Right lung (tissue), 10 donors: ENCODE measurements at places on chromosomes 2 and 18.

DNA sequence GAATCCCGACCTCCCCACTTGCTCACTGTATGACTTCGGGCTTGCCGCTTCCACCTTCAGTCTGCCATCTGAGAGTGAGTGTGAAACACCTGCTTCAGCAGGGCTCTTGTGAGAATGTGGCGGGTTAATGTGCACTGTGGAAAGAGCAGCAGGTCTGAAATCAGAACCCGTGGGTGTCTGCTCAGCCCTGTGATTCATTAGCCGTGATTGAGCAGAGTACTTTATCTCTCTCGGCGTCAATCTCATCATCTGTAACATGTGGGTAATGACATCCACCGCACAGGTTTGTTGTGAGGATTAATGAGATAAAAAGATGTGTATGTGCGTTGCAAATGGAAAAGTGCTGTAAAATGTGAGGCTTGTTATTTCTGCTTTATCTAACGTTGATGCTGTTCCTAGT lies 128.6 kb downstream of the LRATD1 start:
- DNase-seq: no peak

DNA sequence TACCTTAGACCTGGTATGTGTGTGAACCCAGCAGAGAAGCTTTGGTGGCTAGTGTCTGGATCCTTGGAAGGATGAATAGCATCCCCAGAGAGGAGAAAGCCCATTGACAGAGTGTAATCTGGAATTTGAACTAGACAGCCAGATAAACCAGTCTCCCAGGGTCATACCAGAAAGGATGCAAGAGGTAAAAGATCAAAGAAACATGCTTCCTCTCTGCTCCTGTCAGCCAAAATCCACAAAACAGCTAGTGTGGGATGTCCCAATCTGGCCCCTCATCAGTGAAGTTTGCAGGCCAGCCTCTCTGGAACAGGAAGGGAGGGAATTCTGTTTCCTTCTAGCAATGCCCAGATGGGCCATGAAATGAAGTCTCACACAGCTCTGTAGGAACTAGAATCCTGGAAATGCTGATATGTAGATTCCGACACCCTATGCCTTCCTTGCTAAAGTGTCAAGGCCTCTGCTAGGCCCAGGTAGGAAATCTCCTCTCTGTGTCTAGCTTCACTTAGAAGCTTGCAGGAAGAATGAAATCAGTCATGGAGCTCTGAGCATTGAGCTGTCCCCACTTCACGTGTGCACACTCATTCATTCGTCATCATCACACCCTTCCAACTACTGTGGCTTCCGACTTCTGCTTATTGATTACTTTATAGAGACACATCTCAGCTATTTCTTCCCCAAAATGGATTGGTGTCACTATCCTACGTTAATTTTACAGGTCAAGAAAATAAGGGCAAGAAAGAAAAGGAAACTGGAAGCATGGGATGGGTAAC lies 38.0 kb downstream of the EVA1A start:
- DNase-seq: no peak

GRCh38 chr18:26920644-26921043 lies 55.1 kb upstream of the AQP4 start:
- no peak for DNase-seq

DNA sequence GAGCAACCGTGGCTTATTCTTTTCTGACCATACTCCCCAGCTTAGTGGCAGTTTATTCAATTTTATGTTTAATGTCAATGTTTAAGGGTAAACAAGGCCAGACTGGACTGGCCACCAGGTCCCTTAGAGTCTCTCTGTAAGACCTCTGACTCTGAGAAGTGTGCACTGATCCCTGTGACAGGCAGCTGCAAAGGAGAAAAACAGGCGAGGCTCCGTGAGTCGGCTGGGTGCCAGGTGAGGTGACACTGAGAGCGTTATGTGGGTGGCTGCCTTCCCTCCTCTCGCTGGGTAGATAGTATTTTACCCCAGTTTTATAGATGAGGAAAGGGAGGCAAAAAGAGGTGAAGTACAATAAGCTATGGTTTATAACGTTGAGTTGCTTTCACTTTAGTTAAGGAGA lies 139.4 kb upstream of the HDAC4 start:
- no peak for DNase-seq

- DNase-seq: no peak
Measured at GRCh38 chr18:59142274-59142673, 2.6 kb downstream of the SEC11C start.

GRCh38 chr2:237558961-237559641 lies 7.3 kb upstream of the PRLH start:
- DNase-seq: peak; percentile 34

GRCh38 chr2:105320651-105321215 lies 8.8 kb downstream of the TGFBRAP1 start:
- no peak for DNase-seq

DNA sequence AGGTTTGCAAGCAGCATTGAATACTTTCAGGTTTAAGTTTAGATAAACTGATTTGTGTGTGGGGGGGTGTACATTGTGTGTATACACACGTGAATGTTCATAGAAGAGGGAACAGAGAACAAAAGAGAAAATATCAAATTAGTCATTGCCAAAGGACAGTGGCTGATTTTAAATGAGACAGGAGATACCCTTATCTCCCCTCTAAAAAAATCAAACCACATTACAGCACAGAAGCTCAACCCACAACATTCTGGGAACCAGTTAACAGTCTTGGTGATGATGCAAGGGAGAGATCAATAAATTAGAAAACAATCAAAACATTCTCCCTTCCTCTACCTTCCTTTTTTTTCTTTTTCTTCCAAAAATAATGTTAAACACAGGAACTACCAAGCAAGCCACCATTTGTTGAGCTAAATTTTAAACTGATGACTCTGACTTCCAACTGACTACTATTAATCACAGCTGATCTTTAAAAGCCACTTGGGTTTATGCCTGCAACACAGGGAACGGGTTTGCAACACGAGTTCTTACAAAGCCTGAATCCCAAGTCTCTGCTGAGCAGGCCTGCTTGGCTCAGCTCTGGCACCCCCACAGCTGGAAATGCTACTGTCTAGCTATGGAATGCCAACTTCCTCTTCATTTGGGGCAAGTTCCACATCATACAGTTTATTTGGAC lies 119.2 kb upstream of the ACVR1C start:
- DNase-seq: peak; percentile 6

- DNase-seq: no peak
Measured at GRCh38 chr2:45394216-45394615, 216.9 kb downstream of the SRBD1 start.

- DNase-seq: no peak
Measured at GRCh38 chr2:42928692-42929545, 136.5 kb upstream of the HAAO start.

DNA sequence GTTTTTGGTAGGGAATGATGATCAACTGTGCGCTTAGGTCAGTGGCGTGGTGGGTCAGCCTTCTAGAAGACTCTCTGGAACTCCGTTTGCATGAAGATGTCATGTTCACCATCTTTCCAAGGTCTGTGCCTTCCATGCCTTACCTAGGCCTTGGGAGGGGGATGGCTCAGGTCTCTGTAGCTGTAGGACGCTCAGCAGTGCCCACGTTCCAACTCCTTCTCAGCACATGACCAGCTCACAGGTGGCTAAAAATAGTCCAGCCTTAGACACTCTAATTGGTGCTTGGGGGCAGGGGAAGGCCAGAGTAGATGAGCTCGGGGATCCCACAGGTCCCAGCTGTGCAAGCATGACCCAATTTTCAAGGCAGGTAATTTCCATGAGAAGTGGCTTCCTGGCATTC lies 42.3 kb upstream of the TEX51 start:
- DNase-seq: no peak

- DNase-seq: no peak
Measured at GRCh38 chr2:202038471-202039277, 5.0 kb downstream of the FZD7 start.

DNA sequence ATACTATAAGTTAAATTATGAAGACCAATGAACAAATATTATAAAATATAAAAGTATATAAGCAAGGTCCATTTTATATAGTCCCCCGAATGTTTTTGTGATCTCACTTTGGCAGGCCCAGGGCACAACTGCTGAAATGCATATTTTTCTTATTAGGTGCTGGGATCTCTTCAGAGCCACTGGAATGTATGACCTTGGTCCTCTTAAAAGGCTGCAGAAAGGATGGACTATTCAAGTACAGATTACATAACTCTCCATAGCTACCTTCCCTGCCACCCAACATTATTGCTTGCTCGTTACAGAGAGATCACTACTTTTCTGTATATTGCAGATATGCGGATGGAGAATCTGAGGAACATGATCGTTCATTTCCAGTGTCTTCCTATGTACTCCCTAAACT lies 925.6 kb upstream of the CELF4 start:
- no peak for DNase-seq

GRCh38 chr2:81276595-81276994 lies 972.0 kb upstream of the LRRTM1 start:
- no peak for DNase-seq

- DNase-seq: no peak
Measured at GRCh38 chr18:8051453-8051852, 484.3 kb downstream of the PTPRM start.

- no peak for DNase-seq
Measured at GRCh38 chr2:10546975-10547391, 98.9 kb upstream of the ODC1 start.

DNA sequence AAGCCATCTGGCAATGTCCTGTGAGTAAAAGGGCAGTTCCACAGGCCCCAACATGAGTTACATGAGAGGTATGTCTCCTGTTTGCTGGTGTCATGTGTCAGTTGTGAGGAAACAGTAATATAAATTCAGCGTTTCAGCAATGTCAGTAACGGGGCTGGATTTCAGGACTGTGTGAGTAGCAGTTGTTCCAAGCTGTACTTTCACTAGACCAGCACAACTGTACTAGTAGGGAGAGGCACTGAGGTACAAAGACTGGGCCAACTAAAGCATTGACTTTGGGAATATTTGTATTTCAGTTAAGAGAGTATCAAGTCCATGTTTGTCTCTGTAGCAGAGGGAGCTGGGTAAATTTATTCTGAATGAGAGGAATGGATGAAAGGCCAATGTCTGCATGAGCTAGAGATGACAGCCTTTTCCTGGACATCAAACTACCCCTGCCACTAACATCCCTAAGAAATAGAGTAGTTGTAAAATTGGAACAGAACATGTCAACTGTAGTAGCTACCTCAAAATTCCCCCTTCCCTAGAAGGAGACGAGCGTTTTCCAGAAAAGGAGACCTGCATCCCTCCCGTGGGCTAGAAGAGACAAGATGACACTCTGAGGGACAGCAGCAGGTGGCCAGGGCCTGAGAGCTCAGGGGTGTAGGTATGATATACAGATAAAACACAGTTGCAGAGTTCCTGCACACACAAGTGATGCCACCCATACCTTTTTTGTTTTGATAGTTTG lies 24.4 kb downstream of the EIF4E2 start:
- no peak for DNase-seq

DNA sequence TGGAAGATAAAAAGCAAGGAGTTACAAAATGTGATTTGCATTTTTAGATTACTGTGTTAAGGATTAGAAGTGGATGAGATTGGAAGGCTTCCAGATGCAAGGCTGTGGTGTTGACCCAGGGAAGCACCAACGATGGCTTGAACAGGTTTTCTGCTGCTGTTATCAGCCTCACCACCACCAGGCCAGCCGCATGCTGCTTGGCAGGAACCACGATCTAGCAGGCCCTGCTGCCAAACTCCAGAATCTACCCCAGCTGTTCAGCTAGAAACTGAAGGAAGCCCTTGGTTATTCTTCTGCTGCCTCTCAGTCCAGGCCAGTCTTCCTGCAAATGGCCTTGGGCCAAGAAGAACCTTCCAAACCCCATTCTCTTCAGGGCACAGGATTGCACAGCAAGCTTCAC lies 133.9 kb downstream of the MTCL1 start:
- peak; percentile 30 for DNase-seq

- DNase-seq: no peak
Measured at GRCh38 chr2:33452545-33452944, 23.9 kb upstream of the RASGRP3 start.

GRCh38 chr2:133658020-133658903 lies 90.0 kb upstream of the NCKAP5 start:
- no peak for DNase-seq

DNA sequence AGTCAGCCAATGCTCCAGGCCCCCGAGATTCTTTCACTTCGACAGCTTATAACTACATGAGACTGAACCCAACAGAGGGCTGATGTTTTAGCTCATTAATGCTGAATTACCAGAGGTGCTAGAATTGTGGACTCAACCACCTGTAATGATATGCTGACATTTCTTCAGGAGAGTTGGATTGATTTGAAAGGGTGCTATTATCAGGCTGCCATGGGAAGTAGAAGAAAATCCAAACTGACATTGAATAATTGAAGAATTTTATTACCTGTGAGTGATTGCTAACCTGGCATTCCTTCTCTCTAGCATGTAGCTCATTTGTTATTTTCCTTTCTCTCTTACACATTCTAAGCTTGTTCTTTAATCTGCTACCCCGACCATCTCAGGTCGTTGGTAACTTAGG lies 488.8 kb downstream of the PID1 start:
- DNase-seq: no peak

DNA sequence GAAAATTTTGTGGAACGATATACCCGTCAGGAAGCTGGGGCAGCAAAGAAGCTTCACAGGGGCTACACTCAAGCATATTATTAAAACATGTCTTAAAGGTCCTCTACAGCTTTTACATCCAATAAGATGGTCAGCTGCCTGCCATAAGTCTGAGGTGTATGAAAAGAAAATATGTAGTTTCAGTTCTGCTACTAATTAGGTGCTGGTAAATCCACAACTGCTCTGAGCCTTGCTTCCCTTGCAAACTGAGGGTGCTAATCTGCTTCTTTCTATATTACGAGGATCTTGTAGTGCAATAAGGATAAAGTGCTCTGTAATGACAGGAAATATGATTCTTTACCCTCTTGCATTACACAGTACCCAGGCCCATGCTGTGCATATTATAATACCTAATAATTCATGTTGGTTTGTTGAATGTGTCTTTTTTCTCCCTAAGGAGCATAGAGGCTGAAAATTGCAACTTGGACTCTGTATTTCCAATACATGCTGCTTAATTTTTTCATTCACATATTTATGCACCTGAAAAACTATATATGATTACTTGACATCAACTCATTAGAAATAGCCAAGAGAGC lies 14.5 kb upstream of the SLC8A1 start:
- no peak for DNase-seq

- DNase-seq: no peak
Measured at GRCh38 chr2:100978582-100979191, 23.4 kb upstream of the RPL31 start.

GRCh38 chr2:88069117-88069516 lies 1.5 kb downstream of the SMYD1 start:
- no peak for DNase-seq

DNA sequence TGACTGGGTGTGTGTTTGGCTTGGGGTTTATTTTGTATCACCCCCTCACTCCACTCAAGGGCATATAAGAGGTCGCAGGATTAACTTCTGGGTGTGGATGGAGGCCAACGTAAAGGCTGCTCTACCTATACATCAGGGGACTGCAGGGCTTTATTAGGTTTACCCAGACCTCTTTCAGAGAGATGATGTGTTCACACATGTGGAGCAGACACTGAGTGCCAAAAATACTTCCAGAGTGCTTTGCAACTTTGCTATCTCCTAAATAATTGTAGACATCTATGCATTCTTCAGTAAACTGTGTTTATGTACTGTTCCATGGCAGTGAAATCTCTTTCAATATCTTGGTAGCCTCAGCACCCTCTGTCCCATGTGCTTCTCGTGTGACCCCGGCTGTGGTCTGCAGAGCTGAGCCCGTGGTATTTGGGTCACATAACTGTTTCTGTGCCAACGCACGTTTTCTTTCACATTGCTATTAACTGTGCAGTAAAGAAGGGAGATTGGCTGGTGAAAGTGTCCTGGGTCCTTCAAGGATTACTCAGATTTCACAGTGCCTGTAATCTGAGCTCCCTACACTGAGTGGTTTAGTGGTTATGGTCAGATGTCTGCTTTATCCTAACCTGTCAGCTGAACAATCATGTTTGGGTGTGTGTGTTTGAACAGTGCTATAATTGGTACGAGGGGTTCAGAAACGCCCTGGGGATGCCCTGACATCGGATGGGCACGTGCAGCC lies 208.1 kb downstream of the VAPA start:
- no peak for DNase-seq
